ENCODE measurements at places on chromosomes 2 and 18.

DNA sequence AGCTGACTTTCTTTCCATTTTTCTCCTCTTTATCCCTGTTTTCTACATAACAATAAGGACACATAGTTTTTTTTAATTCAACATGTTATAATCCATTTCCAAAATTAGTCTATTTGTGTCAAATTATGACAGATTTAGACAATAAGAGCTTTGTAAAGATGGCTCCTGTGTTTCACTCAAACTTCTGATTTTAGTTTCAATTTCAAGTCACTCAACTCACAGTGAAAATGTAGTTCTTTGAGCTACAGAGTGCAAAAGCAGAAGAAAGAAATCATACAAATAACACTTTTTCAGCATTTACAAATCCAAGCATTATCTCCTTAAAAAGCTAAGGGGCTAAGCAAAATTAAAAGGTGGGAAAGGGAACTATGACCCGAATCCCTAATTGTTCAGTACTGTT is 340.7 kb upstream of the TRIB2 start:
- no peak for DNase-seq

DNA sequence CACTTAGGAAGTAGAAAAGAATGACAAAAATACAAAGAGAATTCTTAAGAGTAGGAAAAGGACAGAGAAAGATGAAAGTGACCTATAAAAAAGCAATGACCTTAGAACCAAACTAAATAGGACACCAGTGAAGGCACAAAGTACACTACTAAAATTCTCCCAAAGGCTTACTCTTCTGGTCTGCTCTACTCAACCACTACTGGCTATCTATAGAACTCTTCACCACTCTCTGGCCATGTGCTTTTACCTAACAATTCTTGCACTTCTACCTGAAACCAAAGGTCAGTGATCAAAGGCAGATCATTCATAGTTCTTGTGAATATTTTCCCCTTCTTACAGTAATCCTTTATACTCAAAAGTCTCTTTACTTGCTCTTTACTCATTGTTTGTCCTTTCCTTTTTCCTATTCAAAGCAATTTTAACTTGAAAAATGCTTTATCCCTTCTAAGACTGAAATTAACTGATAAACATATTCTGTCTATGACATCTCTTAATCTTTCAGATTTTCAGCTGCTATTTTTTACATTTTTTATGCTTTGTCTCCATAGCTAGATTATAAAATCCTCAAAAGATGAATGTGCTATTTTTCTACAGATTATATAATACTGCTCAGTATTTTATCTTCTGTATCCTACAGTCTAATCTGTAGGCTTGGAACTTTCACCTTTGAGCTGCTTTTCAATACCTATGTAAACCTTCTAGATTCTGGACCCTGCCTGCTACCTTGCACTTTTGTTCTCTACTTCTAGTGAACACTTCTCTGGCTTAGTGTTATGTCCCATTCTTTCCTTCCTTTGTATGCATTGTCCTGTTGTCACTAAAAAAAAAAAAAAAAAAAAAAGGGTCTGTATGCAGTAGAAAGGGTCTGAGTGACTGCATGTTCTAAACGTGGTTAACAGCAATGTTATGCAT is 64.6 kb downstream of the NCKAP1 start:
- DNase-seq = no peak

GRCh38 chr2:20470211-20470610 is 23.3 kb downstream of the RHOB start:
- DNase-seq = no peak

DNA sequence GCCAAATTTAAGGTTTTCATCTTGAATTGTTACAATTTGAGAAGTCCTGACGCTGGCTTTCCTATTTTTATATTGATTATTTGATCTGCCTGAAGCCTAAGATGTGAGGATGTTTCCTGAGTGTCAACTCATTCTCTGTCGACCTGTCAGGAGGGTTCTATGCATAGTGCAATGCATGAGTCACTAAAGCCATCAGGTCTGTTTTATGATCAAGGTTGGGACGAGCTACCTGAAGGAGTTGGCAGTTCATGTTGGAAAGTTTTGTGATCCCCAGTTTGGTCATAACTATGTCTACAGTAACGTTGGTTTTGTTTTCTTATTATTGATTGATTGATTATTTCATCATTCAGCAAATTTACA is 71.2 kb downstream of the NABP1 start:
- DNase-seq = no peak

DNA sequence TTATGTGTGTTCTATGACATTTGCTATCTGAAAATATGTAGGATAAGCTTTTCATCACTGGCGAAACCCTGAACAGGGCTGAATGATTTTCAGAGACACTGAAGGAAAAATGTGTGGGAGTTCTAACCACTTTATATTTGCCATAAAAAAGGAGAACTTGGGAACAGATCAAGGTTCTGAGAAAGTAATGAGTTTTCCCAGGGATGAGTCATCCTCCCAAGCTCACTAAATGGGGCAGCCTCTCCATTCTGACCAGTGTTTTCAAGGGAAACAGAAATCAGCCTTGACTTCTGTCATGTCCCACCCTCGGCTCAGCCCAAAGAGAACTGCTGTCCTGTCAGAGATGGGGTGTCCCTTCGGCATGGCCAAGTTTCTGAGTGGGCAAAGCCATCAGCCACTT is 2109.8 kb upstream of the CELF4 start:
- peak; percentile 21 for DNase-seq

DNA sequence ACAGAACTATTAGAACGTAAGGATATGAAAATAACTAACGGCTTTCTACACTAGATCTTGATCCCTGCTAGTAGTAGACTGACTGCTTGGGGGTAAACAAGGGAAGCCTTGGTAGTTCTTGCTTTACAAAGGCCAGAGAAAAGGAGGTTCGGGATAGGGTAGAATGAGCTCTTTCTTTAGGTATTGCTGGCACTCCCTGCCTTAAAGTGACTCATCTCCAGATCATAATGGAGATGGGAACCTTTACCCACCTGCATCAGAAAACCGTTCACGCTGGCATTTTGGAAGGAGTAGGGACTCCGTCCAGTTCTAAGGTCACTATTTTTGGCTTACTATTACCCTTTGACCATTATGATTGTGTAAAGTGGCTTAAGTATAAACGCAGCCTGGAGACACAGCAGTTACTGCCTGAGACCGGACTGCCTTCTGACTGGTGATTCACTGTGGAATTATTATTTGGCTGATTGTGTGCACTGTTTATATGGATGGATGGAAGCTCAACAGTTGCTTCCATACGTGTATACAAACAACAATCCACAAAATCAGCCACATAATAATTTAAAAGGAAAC is 482.5 kb downstream of the STK39 start:
- no peak for DNase-seq

DNA sequence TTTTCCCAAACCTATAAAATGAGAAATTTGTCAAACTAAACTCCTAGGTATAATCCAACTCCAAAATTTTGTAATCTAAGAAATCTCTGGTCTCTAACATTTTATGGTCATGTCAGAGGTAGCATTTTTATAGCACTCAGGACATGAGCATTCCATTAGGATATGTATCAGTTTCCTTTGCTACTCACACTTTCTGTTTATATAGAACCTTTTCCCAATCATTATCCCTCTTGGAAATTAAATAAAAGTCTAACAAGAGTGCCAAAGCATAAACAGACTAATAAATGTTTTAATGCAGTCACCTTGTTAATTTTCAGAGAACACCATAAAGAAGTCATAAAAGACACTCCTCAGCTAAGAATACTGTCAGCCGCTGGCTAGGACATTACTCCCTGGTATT is 300.0 kb upstream of the CWC22 start:
- DNase-seq = no peak

- no peak for DNase-seq
These were observed 28.1 kb downstream of the COLEC11 start for GRCh38 chr2:3622967-3623366.

DNA sequence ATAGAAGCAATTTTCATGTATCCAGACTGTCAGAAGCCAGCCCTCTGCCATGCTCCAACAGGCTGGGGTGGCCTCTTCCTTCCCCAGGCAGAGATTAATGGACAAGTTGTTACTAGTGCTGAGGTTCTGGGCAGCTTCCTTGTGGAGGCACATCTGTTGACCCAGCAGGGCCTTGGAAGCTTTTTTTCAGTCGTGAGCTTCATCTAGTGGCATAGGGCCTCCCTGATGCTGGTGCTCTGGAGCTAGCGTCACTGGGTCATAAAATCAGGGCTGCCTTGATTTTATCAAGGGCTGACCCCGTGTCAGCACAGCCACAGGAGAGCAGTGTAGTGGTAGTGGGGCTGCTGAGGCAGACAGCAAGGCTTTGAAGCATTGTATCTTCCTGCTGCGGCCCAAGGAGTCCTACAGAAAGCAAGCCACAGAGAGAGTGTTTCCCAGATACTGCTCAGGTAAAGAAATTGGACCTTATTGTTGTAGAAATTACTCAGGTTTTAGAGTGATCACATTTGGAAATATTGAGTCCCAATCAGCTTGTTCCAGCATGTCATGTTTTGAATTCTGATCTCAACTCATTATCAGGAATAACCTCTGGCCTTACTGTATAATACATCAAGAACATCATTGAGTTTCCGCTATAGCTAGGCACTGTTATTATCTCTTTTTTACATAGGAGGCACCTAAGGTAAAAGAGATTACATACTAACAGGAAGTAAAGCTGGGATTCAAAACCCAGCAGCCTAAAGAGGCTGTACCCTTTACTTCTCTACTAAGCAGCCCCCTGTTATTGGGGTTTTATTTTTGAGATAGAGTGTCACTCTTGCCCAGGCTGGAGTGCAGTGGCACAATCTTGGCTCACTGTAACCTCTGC is 92.3 kb upstream of the ALPP start:
- no peak for DNase-seq

DNA sequence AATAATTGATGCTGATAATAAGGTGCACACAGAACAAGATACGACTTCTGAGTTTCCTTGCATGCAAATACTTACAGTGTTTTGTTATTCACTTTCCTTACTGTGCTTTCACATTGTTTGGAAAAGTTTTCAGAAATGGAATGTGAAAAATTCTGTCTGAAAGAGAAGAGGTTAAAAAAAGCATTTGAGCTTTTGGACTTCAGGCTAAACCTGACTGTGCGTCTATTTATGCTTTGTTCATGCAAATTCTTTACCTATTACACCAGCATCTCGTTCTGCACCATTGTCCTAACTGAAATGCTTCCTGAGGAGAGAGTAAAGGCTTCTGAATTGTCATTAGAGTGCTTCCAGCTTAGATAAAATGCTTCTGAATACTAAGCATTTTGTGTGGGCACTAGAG is 61.4 kb downstream of the LHCGR start:
- DNase-seq = no peak

GRCh38 chr2:235694721-235695601 is 201.1 kb downstream of the AGAP1 start:
- no peak for DNase-seq

- DNase-seq = no peak
These were observed 70.2 kb upstream of the DAPL1 start for GRCh38 chr2:158724803-158725381.

- DNase-seq = no peak
These were observed 453.4 kb upstream of the SLC14A2 start for GRCh38 chr18:45161850-45162249.

- no peak for DNase-seq
These were observed 27.7 kb downstream of the SH3BP4 start for GRCh38 chr2:234979204-234980167.

- no peak for DNase-seq
These were observed 339.8 kb downstream of the CYP26B1 start for GRCh38 chr2:71807581-71808451.

DNA sequence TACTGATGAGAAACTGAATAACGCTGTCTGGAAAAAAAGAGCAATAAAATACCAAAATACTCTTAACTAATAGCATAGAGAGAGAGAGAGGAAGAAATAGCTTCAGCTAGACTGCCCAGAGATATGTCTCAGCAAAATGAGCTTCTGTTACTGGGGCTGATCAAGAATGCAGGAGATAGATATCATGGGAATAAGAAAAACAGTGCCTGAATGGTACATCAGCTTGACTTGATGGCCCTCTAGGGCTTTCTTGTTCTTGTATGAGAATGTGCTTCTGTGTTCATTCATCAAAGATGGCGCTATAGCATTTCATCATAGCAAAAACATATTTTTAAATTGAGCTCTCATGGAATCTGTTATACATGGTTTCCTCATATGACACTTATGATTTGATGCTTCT is 151.2 kb downstream of the CALCRL start:
- DNase-seq = no peak

GRCh38 chr18:78123926-78124797 is 855.5 kb upstream of the SALL3 start:
- DNase-seq = no peak

DNA sequence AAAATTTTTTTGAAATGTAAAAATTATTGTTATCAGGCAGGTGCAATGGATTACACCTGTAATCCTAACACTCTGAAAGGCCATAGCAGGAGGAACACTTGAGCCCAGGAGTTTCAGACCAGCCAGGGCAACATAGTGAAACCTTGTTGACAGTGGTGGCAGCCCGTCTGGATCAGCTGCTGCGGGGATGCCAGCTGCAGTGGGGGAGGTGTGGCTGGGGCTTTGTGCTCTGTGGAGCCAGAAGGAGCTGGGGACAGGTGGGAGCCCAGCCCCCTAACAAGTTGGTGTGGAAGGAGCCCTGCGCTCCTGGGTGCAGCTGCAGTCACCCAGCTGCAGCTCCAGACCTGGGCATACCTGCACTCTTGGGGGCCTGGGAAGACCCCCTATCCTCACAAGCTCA is 182.4 kb upstream of the MC4R start:
- no peak for DNase-seq

DNA sequence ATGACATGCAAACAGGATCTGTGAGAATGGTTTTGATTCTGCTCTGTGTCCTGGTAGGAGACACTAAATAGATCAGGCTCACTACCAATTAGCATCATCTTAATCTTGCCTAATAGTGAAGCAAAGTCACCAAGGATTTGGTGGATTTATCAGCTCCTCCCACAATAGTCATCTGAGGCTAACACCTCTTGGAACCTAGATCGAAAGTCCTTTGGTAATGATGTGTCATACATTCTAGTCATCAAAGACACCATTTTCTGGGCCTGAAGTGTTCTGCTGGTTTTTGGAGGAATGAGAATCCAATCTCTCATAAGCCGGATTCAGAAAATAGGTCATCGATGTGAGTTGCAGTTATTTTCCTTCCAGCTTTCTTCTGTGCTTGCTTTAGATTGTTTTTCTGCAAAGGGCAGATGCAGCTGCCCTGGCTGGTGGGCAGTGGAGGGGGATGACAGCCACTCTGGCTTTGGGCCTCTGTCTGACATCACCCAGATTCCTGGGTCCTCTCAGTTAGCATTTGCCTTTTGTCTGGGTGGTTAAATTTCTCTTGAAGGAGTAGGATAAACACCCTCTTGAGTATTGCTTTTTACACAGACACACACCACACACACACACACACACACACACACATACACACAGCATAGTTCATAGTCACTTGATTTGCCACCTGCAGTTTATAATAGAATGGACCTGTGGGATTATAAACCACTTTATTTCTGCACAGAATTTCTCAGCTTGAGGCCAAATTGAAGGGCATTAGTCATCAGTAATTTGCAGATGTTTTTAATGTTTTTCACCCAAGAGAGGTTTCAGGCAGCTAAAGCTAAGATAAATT is at the start of gene MYO3B:
Gene MYO3B (plus strand): TSS at position 198 of the 832 bp plus-strand sequence. CDS start 141 bp downstream, at position 339.
- peak; percentile 40 for DNase-seq

DNA sequence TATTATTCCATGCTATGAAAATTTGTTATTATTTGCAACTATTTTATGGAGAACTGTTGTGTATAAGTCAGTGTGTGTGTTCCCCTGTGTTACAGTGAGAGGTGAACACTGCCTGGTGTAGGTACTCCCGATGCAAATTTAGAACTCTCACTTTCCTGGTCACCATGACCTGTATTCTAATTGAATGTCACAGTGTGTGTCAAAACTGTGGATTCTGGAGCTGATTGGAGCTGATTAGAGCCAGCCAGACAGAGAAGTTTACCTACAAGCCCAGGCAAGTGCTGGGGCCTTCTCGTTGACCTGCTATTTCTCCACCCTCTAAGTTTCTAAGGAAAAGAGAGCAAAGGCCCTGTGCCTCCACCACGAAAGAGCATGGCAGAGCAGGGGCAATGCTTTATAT is 216.0 kb downstream of the NYAP2 start:
- DNase-seq = no peak

All from stromal cell of bone marrow (primary cell).